ENCODE measurements at places on chromosomes 1 and 21.

DNA sequence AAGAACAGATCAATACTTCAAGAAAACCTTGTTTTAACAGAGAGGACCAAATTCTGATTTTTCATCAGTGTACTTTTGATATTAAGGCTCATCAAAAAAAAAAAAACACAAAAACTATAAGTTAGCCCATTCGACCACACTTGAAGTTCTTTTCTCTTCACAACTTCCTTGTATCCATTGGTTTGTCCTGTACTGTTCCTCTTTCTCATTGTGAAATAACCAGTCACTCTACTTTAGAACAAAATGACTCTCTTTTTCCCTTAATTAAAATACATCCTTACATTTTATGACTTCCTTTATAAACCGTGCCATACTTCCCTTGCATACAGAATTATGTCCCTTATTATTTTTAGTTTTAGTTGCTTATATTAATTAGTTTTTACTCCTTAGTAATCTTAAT lies 8.4 kb downstream of the QSOX1 start:
- DNase-seq, result no peak

- DNase-seq, result peak; percentile 63
These were observed 77.1 kb upstream of the KCTD3 start for GRCh38 chr1:215489771-215490565.

GRCh38 chr1:169701261-169702005 lies 10.0 kb downstream of the SELL start:
- DNase-seq, result no peak

- no peak for DNase-seq
These were observed 22.2 kb downstream of the DYNLT5 start for GRCh38 chr1:66774438-66774837.

- DNase-seq, result no peak
These were observed 3.7 kb downstream of the CYB561D1 start for GRCh38 chr1:109497449-109498160.

DNA sequence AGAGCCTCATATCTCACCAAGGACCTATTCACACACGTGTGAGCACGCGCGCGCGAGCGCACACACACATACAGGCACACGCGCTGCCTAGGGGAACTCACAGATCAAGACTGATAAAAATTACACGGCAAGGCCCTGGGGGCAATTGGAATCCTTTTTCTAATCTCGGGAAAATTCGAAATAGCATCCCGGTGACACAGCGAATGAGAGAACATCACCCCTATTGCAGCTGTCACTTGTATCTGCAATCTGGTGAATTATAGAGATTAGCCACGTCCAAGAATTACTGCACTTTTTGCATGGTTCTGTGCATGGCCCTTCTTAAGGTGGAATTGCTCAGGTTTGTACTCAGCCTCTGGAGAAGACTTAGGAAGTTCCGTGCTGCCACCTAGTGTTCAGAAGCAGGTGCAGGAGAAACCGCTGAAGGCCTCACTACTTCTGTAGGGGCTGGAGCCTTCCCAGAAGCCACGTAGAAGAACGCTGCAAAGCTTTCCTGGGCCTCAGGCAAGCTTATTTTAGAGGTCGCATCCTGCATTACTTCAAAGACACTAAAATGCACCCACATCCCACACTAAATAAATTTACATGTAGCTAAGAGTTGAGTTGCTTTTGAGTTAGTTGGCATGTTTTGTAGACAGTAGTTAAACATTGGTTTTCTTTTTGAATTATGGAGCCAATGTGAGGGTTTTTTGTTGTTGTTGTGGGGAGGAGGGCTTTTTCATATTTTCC lies 229.2 kb upstream of the CAMK1G start:
- DNase-seq, result peak; percentile 92

GRCh38 chr1:174007851-174008250 lies 14.3 kb downstream of the RC3H1 start:
- peak; percentile 23 for DNase-seq

DNA sequence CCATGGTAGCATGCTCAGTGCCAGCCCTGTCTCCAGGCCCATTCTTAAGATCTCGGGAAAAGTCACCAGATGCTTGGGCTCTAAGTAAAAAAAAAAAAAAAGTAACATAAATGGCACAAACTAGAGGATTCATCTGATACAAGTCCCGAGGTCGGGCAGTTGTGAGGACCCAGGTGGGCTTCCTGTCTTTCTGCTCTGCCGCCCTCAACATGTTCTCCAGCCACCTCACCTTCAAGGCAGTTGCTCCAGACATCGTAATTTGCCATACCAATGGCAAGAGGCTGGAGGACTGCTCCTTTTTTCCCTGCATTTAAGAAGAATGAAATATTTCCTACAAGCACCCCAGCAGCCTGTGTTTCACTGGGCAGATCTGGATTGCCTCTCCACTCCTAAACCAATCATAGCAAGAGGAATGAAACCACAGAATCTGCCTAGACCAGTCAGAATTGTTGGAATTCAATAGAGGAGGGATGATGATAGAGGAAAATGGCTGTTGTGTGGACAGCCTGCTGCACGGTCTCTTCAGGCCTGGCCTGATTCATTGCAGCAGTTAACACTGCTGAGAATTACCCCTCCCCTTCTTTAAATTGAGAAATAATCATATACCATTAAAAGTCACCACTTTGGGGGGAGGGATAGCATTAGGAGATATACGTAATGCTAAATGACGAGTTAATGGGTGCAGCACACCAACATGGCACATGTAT lies 5.4 kb downstream of the HMGN2 start:
- DNase-seq, result peak; percentile 25

GRCh38 chr1:158112994-158113758 lies 67.5 kb upstream of the CD1D start:
- DNase-seq, result peak; percentile 32

DNA sequence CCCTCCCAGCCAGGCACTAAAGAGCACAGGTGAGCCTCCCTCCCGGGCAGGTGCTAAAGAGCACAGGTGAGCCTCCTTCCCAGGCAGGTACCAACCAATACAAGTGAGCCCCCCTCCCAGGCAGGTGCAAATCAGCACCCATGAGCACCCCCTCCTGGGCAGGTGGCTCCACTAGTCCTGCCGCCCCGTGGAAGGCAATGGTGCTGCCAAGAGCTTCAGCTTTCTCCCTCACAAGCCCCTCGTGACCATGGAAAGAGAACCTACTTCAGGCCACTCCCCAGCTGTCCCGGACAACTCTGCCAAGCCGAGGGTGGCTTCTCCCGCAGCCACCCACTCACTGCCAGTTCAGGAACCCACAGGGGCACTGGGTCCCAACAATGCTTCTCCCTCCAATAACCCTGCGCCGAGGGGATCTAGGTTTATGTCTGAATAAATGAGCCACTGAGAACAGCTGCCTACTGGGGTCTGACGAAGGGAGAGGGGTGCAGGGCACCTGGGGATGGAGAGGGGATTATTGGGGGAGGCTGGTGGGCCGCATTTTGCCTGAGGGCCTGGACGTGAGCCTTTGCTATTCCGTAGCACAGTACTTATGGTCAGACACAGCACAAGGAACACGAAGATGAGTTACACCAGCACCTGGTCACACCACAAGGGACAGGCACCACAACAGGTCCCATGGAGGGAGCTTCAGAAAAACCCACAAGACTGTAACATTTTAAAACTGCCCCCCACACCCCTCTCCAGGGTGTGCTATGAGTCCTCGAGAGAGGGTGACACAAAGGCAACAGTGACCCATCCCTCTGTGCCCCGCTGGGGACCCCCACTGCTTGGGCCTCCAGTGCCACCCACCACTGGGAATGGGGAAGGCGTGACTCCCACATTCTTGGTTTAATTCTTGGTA lies 46.3 kb downstream of the PRDM15 start:
- DNase-seq, result no peak

GRCh38 chr1:76141929-76142328 lies 67.4 kb downstream of the ST6GALNAC3 start:
- no peak for DNase-seq

GRCh38 chr21:28904961-28905435 lies 87.7 kb downstream of the LTN1 start:
- no peak for DNase-seq

GRCh38 chr1:12810691-12811408 lies 19.7 kb downstream of the PRAMEF1 start:
- DNase-seq, result peak; percentile 68

- DNase-seq, result no peak
These were observed 47.0 kb downstream of the ZC3H11B start for GRCh38 chr1:219565921-219566320.

GRCh38 chr1:18956193-18957135 lies at the start of gene IFFO2:
Gene IFFO2 (minus strand): TSS chr1:18956676. CDS start chr1:18956332, 344 bp downstream.
- peak; percentile 95 for DNase-seq

DNA sequence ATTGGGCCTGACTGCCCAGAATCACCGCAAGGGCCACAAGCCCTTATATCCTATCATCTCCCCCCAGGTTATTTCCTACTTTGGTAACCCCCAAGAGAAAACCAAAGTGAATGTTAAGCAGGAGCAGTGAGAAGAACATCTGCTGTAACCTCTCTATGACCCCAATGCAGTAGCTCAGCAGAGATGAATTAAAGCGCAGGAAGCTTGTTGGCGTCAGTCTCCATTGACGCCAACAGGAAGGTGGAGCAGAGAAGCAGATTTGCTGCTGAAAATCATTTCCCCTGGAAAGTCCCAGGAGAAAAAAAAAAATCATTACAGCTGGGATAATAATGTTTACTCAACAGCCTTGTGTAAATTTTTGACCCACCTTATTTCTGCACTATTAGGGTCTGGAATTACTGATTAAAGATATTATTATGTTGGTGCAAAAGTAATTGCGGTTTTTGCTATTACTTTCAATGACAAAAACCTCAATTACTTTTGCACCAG lies 33.2 kb upstream of the FAM163A start:
- DNase-seq, result peak; percentile 53

- peak; percentile 82 for DNase-seq
These were observed at the start of gene DOCK7 for GRCh38 chr1:62687903-62688686. Gene DOCK7 (minus strand): TSS chr1:62688386. CDS start chr1:62688264, 122 bp downstream.

DNA sequence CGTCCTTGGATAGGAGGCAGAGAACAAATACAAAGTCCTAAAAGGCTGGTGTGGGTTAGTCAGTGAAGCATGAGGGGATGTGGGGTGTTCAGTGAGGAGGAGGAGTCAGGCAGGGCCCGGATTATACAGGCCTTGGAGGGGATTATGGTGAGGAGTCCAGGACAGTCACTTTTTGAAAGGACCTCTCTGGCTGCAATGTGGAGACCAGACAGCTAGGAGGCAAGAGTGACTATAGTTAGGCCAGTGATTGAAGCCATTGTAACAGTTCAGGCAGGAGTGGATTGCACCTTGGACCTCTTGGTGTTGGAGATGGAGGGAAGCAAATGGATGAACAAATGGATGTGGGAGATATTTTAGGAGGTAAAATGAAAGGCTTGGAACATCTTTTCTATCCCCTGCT lies 115.8 kb downstream of the C1orf94 start:
- no peak for DNase-seq

DNA sequence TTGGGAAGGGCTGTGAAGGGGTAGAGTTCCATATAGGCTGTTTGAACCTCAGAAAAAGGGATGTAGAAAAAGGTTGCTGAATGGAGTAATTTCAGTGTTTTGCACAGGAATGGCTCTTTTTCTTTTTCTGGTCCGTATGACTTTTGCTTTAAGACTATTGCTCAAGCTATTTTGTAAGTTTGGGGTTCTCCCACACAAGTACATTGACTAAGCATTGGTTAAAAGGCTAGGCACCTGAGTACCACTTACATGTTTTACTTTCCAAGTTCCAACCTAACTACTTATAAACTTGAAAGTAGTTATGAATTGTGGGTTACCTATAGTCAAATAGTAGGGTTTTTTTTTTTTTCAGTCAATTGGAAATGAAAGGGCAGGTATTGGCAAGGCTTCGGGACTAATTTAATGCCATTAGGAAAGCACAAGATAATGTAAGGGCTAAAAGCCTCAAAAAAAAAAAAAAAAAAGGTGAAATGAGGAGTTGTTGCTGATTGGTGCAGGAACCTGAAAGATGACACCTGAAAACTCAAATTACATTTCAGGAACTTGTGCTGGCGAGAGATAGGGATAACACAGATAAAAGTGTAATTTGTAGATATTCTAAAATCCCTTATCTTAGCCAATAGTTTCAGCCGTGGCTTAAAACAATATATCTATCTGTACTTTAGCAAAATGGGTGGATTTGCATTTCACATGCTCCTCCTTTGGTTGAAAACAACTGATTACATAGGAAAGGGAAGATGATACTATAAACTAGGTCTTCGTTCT lies 209.5 kb downstream of the RPS6KC1 start:
- no peak for DNase-seq

DNA sequence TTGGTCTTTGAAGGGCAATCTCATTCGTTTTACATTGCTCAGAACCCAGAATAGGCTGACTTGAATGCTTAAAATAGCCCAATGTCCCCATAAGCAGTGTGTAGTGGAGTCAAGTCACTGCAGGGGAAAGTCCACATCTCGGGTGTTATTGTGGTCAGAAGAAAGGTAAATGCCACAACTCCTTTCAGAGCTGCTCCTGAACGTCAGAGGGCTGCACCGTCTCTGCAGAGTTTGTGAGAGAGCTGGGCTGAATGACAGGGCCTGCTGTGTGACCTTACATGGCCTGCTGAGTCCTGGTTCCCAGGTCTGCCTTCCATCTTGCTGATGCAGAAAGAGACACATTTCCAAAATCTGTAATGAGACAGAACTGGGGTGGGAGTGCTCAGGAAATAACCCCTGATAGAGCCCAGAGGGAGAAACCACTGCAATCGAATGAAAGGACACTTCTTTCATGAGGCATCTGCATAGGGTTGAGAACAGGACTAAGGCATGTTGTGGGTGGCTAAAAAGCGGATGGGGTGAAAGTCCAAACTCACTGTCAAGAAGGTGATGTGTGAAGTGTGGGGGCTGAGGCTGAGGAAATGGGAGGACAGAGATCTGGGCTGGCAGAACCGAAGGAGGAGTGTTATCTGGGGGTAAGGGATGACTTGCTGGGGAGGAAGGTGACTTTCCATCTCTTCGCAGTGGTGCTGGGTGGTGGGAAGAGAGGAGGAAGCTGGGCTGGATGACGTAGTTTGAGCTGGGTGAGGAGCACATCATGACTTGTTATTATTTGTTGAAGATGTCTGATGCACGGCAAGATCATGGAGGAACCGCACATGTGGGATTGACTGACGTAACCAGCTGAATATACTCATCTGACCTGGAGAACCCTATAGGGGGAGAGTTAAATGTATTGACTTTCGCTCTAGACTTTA lies 33.7 kb downstream of the XCL2 start:
- DNase-seq, result no peak

DNA sequence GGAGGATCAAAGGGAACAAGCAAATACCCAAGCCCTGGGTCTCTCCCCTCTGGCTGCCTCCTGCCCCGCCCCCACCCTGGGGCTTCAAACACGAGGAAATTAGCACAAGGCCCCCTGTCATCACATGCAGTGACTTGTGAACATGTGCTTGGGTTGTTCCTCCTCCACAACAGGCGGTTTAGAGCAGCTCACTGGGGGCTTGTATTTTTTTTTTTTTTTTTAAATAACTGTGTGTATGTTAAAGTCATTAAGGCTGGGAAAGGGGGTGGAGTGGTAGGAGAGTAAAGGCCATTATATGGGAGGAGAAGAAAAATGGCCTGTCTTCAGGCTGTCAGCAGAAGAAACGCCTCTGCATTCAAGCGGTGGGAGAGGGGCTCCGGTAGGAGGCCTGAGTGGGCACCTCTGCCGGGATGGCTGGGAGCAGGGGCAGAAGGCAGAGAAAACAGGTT lies 64.2 kb downstream of the PLXNA2 start:
- no peak for DNase-seq

GRCh38 chr1:31422505-31423319 lies 9.7 kb downstream of the SERINC2 start:
- DNase-seq, result peak; percentile 71
